Astrocyte (in vitro differentiated cells and primary cell): ENCODE measurements at places on chromosomes 11 and 22.

DNA sequence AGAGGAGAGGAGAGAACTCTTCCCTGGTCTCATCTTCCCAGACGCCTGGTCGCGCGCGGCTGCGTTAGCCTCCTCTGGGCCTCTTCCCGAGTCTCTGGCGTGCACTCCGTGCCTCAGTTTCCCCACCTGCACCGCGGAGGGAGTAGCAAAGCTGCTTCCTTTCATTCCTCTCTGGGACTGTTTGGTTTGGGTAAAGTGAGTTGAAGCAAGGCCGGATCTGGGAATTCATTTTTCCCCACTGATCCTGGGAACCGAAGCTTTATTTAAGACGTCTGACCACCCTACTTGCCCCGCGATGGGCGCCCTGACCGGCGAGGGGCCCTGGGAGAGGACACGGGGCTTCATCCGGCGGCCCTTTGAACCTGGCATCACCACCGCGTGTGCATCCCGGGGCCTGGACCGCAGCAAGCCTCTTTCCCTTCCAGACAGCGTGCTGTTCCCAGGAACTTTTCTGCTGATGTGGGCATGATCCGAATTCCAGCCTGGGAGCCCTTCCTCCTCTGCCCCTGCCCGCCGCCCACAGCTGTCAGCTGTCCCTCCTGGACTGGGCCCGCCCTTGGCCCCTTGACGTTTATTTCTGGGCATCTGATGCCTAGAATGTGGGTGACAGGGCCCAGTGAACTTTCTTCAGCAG is 758 bp downstream of the LDLRAD3 start:
- DNase-seq: peak; percentile 6

GRCh38 chr11:119789766-119790407 is 60.9 kb upstream of the NECTIN1 start:
- DNase-seq: no peak

DNA sequence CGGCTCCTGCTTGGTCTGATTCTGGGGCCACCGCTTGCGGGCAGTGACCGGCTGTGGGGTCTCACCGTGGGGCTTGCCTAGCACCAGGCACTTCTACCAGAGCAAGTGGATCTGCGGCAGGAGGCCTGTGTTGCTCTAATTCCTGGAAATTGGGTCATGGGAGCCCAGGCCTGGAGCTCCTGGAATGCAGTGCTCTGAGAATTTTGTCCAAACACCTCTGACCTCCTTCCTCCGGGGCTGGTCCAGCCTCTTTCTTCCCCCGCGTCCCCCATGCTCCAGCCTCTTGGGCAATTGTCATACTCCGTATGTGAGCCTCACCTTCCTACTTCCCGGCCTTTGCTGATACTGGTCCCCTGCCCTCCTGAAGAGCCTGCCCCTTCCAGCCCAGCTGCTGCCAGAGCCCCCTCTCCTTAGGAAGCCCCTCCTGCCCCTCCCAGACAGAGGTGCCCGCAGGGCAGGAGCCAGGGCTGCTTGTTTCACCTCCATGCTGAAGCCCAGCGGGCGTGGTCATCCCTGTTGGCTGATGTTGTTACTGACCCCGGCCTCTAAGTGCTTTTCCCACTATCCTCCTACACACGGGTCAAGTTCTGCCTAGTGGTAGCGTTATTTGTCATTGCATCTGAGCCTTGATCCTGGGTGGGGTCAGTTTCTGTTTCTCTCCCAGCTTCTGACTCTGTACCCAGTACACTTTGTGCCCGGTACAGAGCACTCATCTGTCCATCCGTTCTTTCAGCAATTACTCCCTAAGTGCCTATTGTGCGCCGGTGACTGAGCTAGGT is 9.6 kb downstream of the MGAT3 start:
- DNase-seq: no peak

DNA sequence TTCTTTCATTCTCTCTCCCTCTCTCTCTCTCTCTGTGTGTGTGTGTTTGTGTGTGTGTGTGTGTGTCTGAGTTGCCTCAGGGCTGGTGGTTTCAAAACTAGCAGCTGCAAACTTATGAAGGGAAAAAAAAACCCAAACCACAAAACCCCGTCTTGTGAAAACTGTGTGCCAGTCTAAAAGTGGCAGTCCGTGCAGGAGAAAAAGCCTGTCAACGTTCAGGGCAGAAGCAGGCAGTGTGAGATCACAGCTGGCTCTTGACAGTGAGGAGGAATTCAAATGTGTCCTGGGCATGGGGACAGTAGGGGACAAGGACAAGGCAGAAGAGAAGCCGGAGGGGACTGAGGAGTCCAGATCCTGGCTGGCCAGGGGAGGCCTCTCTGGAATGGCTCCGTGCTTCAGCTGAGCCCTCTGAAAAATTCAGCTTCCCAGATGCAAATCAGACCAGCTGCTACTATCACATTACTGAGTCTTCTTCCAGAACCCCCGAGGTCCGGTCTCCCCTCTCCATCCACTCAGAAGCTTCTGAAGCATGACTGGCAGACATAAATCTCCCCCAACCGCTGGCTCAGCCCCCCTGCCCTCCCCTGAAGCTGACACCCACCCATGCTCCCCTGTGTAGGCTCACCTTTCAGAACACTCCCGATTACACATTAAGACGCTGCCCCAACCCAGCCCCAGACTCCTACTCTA is 31.9 kb downstream of the FLI1 start:
- DNase-seq: peak; percentile 33

DNA sequence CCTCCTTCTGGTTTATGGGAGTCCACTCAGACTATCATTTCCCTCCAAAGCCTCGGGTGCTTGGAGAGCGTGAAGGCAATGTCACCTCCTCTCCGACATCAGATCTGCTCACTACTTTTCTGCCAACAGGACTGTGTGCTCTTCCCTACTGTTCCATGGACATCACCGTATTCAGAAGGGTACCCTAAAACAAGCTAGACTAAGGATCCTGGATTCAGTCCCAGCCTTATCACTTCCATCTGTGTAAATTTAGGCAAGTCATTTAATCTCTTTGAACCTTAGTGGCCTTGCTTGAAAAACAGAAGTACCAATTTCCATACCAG is 78.2 kb downstream of the KCNC1 start:
- DNase-seq: no peak

DNA sequence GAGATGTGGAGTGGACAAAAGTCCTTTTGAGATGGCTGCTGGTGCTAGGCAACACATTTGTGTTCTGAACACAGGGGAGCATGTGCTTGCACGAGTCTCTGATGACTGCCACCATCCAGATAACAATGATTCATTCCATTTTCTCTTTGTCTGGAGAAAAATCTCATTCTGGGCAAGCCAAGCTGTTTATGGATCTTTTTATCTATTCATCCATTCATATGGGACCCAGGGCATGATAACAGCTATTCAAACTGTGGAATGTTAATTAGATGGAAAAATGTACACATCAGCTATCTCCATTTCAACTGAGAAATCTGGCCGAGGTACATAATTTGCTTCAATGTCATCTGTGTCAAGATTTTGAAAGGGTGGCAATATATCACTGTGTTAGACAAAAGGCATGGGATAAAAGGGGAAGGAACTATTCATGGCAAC is 117.5 kb upstream of the ZBED5 start:
- peak; percentile 3 for DNase-seq

GRCh38 chr11:17294033-17294432 is 17.5 kb downstream of the NUCB2 start:
- DNase-seq: no peak

GRCh38 chr22:39149915-39150847 is 2.3 kb downstream of the CBX7 start:
- DNase-seq: no peak

DNA sequence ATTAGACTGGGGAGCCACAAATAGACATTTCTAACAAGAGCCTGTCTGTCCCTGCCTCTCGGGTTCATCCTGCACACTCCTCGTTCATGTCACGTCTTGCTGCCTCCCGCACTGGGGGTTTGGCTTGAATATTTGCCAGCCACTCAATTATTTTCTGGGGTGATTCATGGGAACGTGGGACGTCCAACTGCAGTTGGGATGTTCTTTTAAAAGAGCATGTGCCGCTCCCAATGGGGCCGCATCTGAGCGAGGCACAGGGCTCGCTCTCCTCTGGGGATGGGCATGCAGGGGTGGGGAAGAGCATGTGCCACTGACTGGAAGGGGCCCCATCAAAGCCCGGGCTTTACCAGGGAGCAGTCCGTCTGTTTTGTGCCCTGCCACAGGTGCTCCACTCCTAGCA is 43.4 kb downstream of the PARVG start:
- DNase-seq: no peak

GRCh38 chr11:108224911-108225786 is 2.3 kb downstream of the ATM start:
- DNase-seq: no peak

- DNase-seq: peak; percentile 59
These were observed at the start of gene POU2AF1 for GRCh38 chr11:111378861-111379601. Gene POU2AF1, minus strand, starts transcription at chr11:111379275. Its CDS starts 98 bp downstream, at chr11:111379177.

DNA sequence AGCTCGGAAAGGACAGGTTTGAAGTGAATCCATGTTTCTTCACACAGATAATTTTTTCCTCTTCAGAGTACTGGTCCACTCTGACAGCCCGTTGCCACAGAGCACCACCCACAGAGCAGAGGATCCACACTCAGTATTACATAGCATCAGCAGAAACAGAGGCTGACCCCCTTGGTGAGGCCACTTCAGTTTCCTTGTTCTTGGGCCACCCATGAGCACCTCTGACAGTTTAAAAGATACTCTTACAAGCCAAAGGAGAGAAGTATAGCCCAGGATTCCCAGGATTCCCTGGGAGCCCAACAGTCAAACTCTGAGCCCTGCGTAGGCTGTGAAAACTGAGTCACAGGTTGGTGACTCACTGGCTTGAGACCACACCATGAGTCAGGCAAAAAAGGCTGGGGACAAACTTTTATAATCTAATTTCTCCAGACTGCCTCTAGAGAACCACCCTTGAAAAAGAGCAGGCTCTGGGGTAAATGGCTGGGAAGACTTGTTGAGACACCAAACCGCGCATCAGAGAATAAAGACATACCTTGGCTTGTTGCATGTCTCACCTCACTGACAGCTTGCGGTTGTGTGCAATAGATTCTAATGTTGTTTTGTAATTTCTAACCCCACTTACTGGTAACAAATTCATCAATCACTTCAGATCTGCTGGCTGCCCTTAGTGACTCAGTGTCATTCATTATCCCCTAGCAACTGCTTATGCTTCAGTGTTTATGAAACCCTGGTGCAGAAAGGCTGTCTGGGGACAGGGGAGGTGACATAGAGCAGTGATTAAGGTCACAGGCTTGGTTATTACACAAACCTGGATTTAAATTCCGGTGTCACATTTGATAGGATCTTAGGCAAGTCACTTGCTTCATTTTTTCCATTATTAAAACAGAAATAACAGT is 56.9 kb upstream of the PRSS23 start:
- peak; percentile 99 for DNase-seq

DNA sequence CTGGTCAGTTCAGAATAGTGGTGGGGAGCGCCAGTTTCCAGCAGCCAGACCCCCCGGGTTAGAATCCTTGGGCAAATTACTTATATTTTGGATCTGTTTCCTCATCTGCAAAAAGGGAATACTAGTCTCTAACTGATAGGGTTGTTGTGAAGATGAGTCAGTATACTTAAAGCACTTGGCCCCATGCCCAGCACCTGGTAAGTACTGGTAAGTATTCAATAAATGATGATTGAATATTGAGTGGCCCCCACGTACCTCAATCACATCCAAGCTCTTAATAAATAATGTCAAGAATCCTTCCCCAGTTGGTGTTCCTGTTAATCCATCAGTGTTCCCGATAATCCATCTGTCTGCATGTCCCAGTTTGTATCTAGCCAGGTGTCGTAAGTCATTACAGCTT is 12.1 kb downstream of the ACP2 start:
- peak; percentile 34 for DNase-seq

DNA sequence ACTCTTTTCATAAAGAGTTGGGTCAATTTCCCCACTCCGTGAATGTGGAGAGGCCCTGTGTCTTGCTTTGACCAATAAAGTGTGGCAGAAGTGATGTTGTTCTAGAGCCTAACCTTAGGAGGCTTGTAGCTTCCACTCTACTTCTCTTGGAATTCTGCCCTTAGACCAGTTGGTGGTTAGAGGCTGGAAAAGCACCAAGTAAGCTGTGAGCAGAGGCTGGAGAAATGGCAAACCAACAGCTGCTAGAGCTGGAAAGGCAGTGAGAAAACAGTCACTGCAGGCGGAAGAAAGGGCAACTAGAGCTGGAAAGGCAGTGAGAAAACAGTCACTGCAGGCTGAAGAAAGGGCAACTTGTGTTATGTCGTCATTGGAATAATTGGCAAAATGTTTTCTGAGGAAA is 29.8 kb upstream of the MSANTD2 start:
- DNase-seq: peak; percentile 38

DNA sequence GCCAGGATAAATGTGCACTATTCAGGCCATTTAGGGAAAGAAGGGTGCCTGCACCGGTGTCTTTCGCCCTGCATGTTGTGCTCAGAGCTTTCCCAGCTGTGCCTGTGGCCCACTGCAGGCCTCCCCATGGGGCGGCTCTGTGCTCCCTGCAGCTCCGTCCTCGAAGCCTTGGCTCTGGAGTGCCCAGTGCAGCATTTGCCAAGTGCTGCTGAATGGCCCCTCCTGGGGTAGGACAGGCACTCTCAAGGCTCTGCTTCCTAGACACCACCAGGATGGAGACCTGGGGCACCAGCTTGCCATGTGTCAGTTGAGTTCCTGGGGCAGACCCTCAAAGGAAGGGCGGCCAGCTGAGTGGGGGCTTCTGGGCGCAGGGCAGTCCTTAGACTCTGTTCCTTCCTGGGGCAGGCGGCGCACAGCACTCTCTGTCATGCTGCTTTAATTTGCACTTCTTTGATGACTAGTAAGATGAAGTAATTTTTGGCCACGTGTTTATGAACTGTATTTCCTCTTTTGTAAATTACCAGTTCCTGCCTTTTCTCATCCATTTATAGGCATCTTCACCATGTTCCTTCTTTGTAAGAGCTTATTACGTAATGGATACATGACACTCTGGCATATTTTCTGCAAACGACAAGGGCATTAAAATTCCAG is 32.1 kb upstream of the GNB1L start:
- peak; percentile 68 for DNase-seq

GRCh38 chr11:116598556-116598955 is 174.2 kb downstream of the BUD13 start:
- no peak for DNase-seq

- peak; percentile 64 for DNase-seq
These were observed 209.1 kb downstream of the DDX10 start for GRCh38 chr11:108873941-108874340.

- peak; percentile 52 for DNase-seq
These were observed at the start of gene PRDM11 for GRCh38 chr11:45146072-45147016. Gene PRDM11, plus strand, starts transcription at chr11:45146639. Its CDS starts 35,128 bp downstream, at chr11:45181767.

- DNase-seq: no peak
These were observed 16.8 kb downstream of the PRDM10 start for GRCh38 chr11:129985823-129986222.

GRCh38 chr11:73281201-73281741 is 9.1 kb downstream of the P2RY6 start:
- no peak for DNase-seq

- no peak for DNase-seq
These were observed 382.5 kb downstream of the ETS1 start for GRCh38 chr11:128204898-128205297.

GRCh38 chr11:97964332-97965004 is 1056.3 kb upstream of the CNTN5 start:
- no peak for DNase-seq

- DNase-seq: no peak
These were observed 78.4 kb downstream of the C2CD3 start for GRCh38 chr11:74092425-74092824.
